Stomach (tissue), 19 donors: ENCODE measurements at places on chromosomes 7 and 10. TPM values are rescaled to one million over a fixed set of nuclear protein-coding genes. Genes with fewer than 3 reads are reported as not detected.

GRCh38 chr10:110762849-110763211, 108.9 kb upstream of the PDCD4 start:
- DNase-seq, result no peak

SNCG gene
- total RNA-seq, result 3.8 TPM

- DNase-seq, result no peak
Observed at GRCh38 chr7:158613481-158613880, 25.9 kb upstream of the PTPRN2 start.

GRCh38 chr7:33550363-33550762, 355.0 kb upstream of the BMPER start:
- DNase-seq, result peak; percentile 24

- DNase-seq, result no peak
Observed at GRCh38 chr10:31242902-31243301, 76.1 kb upstream of the ZEB1 start.

DNA sequence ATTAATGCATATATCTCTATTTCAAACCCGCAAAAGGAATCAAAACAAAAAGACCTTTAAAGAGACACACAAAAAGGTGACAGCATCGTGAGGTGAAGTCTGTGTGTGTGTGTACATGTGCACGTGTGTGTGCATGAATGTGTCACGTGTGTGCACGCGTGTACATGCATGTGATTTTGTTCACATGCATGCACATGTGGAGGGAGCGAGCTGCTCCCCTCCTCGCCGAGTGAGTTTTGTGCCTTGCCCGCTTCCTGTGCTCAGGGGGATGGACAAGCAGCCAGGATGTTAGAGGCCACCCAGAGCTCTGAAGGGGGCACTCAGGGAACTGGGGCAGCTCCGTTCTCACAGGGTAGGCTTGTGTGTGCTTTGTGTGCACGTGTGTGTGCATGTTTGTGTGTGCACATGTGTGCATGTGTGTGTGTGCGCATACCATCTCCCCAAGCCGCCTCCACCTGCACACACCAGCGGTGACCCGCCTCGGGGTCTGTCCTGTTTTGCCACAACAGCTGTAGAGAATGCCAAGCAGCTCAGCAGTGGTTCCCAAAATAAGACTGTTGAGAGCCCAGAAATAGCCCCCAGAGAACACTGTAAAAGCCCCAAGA, 191.2 kb downstream of the PTPRN2 start:
- peak; percentile 35 for DNase-seq

GRCh38 chr10:97574374-97575126, 2.0 kb downstream of the ANKRD2 start:
- DNase-seq, result peak; percentile 74

DNA sequence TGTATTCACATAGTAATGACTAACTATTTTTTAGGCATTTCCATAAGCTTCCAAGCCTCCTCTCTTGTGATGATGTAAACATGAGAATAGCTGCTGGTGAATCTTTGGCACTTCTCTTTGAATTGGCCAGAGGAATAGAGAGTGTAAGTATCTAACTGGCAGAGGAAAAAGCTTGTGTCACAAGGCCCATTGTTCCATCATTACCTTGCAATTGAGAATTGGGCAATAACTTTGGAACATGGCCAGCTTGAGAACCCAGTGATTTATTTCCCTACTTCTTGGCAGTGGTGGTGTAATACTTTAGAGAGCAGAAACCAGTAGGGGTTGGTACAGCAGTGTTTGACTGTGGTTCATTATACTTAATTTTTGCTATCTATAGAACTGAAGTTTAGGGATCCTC, 12.0 kb downstream of the IFRD1 start:
- DNase-seq, result peak; percentile 79
